ENCODE measurements at places on chromosomes 2 and 18. TPM values are rescaled to one million over a fixed set of nuclear protein-coding genes. Genes with fewer than 3 reads are reported as not detected.

The STAT4 gene
- total RNA-seq: 0.48 TPM

- peak; percentile 35 for DNase-seq
Observed at GRCh38 chr2:191571163-191571769, 106.7 kb upstream of the NABP1 start.

GRCh38 chr18:50405582-50406271, 30.9 kb downstream of the SKA1 start:
- no peak for DNase-seq

DNA sequence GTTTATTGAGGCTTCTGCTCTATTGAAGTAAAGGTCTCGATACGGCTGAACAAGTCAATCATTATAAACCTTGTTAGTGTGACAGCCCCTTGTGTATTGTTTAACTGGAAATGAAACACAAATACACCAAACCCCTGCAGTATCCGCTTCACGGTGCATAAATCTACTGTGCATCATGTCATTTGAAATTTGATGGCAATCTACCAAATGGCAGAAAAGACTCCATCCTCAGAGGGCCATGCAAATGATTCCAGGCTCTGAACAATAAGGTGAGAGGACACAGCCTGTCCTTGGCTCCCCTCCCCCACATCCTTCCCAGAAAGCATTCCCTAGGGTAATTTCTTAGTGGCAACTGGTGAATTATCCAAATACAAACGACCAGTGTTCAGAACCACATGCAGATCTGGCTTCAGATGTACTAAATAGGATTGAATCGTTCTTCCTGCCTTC, 80.6 kb downstream of the ADCYAP1 start:
- DNase-seq: no peak

DNA sequence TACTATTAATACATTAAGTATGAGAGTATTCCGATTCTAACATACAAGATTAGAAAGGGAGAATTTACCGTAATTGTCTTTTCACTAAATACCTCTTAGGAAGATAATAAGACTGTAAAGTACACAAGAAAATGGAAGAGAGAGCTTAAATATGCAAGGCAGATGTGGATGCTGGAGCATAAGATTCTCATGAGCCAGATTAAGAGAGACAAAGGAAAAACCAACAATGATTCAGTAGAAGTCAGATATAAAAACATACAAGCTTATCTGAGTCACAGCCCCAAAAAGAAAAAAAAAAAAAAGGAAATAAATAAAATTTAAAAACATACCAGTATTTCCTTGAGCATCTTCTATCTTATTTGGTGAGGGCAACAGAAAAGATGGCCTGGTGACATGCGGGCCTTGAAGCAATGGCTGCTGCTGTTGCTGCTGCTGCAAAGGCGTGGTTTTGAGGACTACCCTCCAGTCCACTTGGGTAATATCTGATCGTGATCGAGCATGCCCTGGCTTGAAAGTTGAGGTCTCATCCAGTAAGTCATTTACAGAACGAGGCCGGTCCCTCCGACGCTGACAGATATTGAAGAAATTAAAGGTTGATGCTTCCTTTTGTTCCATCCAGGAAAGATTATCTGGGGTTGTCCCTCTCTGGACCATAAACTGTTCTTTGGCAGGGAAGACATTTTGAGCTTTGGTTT, 24.5 kb downstream of the PLEKHM3 start:
- no peak for DNase-seq

DNA sequence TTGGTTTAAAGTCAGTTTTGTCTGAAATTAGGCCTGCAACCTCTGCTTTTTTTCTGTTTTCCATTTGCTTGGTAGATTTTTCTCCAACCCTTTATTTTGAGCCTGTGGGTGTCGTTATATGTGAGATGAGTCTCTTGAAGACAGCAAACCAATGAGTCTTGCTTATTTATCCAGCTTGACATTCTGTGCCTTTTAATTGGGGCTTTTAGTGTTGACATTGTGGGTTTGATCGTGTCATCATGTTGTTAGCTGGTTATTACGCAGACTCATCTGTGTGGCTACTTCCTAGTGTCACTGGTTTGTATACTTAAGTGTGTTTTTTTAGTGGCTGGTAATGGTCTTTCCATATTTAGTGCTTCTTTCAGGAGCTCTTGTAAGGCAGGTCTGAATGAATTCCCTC, 18.8 kb downstream of the TMEM87B start:
- DNase-seq: no peak

- DNase-seq: peak; percentile 59
Observed at GRCh38 chr2:231612109-231612455, 19.4 kb downstream of the TEX44 start.

The SLC66A3 gene
- 10.4 TPM for total RNA-seq

- no peak for DNase-seq
Observed at GRCh38 chr2:23456396-23456795, 71.4 kb downstream of the KLHL29 start.

DNA sequence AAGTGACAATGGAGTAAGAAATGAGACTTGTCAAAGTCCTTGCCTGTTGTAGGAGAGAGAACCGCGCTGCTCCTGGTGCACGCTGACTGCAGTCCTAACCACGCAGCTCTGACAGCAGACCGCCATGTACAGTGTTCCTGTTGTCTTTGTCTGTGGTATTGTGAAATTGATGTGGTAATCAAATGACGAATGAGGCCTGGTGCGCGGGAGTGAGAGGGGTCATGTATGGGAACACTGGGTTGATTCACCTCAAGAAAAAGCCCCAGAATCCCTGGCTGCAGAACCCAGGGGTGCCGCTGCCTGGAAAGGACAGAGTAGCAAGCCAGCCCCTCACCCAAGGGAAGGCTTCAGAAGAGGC, 64.0 kb downstream of the INPP4A start:
- no peak for DNase-seq

The FAM237A gene
- not detected for total RNA-seq

The ORMDL1 gene
- 52.7 TPM for total RNA-seq

GRCh38 chr2:20012282-20013125, at the start of gene MATN3:
MATN3 (minus strand) TSS chr2:20012668; CDS start chr2:20012631, 37 bp downstream.
- peak; percentile 76 for DNase-seq

DNA sequence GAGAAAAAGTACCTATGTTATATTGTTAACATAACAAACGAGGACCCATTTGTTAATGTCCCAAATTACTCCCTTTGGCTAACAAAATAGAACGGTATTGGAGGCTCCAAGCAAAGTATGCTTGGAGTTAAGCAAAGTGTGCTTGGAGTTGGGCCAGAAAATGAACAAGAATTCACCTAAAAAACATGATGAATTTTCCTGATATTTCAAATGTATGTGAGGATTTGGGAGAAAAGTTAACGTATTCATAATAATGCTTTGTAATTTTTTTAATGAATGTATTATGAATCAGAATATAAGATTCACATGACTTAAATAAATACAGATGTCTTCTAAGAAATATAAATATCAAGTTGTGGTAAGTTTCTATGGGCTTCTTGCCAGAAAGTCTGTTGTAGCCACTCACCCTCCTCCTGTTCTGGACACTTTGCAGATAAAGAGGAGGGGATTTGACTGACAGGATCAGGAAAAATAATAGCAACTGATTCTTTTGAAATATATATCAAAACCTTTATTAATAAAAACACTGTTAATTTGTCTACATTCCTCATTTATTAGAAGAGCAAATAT, 423.7 kb upstream of the MMADHC start:
- no peak for DNase-seq

The CDH7 gene
- total RNA-seq: 0.16 TPM

The LBX2 gene
- 11.4 TPM for total RNA-seq

The ZNF142 gene
- total RNA-seq: 37.0 TPM

DNA sequence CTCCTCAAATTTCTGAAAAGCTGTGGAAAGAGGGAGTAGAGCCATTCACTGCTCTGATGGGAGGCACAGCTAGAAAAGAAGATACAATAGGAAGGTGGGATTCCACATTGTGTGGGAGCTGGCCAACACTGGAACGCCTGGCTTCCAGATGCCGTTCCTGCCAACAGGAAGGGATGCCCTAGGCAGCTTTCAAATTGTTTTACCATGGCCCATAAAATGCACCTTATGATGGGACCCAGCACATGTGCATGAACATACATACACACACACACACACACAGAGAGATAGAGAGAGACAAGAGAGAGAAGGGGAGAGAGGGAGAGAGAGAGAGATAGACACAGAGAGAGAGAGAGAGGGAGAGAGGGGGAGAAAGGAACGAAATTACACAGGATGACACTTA, 86.1 kb upstream of the BZW1 start:
- no peak for DNase-seq

DNA sequence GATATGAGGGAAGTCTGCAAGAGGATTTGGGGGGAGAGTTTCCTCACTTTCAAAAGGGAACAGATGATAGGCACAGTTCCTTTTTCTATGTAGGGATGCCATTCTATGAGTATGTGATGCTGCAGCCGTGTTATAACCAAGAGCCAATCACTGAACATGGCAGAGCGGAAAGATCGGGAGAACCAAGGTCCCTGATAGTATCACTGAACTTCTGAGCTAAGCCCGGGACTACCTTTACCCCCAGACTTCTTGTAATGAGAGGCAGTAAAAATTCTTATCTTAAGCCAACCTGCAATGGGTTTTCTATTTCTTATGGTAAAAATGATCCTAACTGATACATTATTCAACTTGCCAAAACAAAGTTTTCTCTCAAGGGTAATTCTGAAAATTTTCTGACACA, 21.6 kb upstream of the SLC1A4 start:
- no peak for DNase-seq

- no peak for DNase-seq
Observed at GRCh38 chr2:181170256-181170655, 189.9 kb downstream of the UBE2E3 start.

- no peak for DNase-seq
Observed at GRCh38 chr18:11089931-11090715, 59.2 kb downstream of the PIEZO2 start.

GRCh38 chr2:166240387-166241313, 112.8 kb upstream of the SCN1A start:
- no peak for DNase-seq

GRCh38 chr18:63319383-63320122, at the start of gene BCL2:
BCL2 (minus strand) TSS chr18:63319769.
- DNase-seq: no peak

DNA sequence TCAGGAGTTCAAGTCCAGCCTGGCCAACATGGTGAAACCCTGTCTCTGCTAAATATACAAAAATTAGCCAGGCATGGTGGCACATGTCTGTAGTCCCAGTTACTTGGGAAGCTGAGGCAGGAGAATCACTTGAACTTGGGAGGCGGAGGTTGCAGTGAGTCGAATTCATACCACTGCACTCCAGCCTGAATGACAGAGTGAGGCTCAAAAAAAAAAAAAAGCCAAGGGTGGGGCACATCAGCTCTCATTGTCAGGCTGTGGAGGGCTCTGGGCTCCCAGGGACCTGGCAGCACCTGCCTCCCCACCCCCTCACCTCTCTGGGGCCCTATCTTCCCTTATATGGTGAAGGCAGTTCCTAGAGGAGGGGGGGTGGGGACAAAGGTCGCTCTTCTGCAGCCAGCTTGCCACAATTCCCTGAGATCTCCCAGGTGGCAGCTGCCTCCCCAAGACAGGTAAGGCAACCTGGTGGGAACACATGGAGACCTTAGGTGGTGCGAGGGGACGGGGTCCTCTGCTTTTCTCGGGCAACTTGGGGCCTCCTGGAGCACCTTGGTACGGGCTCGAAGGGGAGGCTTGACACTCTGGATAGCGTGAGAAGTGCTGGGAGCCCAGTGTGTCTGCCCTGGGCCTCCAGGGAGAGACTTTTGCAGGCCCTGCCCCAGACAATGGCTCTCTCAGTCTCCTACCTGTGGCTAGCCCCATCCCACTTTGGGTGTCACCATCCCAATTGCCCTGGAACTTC, at the start of gene VIL1:
TSS of gene VIL1 (plus strand) at position 407 of the 742 bp plus-strand sequence. CDS start 4,656 bp downstream, outside the sequence.
- peak; percentile 98 for DNase-seq

DNA sequence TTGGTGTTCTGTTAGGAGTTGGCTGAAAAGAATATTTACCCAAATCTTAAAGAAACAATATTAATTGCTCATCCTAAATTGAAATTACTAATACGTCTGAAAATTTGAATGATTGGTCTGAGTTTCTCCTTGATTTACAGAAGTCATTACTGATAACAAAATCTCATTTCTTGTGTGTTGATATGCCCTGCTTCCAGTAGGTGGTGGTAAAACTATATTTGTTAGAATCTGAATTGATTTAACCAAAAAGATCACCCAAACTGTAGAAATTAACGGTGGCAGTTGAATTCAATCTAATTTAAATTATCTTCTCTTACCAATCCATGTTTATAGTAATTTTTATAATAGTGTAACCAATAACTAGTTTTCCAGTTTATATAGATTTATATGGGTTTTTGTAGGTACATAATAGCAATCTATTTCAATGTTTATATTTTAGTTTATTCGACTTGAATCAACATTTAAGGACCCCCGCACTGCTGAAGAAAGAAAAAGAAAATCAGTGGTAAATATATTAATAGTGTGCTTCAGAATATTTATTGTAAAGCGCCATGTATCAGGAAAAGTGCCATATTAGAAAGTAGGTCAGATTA, 38.3 kb downstream of the PAPOLG start:
- DNase-seq: no peak

- no peak for DNase-seq
Observed at GRCh38 chr2:197152451-197153228, 157.9 kb downstream of the ANKRD44 start.

- DNase-seq: no peak
Observed at GRCh38 chr2:7281231-7282201, 364.3 kb downstream of the RNF144A start.

DNA sequence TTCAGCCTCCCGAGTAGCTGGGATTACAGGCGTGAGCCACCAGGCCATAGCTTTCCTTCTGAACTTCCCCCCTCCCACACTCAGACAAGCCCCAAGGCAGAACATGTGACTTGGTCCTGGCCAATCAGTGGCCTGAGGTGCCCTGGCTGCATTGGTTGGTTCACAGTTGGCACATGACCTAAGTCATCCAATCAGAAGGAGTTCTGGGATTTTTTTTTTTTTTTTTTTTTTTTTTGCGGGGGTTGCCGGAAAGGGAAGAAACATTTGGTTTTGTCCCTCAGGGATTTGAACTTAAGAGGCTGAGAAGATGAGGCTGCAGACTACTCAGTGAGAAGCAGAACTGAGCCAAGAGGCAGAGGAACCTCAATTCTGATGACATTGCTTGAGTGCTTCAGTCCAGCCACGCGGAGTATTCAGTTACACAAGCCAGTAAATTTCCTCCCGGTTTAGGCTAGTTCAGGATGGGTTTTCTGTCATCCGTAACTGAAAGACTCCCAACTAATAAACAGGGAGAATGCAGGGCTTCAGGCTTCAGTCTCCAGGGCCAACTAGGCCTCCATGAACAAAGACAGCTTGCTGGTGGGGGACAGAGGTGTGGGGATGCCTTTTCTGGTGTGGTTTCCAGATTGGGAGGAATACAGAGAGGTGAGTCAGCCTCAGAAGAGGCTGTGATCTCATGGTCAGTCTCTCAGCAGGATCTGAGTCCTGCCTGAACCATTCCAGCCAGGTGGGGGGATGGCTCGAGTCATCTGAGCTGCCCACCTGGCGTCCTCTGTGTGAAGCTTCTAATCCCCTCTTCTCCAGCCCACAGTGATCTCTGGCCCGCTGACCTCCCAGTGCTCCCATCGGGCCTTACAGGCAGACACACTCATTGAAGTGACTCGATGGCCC, 9.2 kb downstream of the PTMA start:
- no peak for DNase-seq

The FBXO15 gene
- total RNA-seq: 0.29 TPM

All from Caco-2 (cell line).